ENCODE measurements at places on chromosomes 16 and 17.

- no peak for DNase-seq
Observed at GRCh38 chr17:74245145-74245831, 28.7 kb upstream of the DNAI2 start.

- no peak for DNase-seq
Observed at GRCh38 chr16:1940273-1941161, 2.5 kb downstream of the MSRB1 start.

DNA sequence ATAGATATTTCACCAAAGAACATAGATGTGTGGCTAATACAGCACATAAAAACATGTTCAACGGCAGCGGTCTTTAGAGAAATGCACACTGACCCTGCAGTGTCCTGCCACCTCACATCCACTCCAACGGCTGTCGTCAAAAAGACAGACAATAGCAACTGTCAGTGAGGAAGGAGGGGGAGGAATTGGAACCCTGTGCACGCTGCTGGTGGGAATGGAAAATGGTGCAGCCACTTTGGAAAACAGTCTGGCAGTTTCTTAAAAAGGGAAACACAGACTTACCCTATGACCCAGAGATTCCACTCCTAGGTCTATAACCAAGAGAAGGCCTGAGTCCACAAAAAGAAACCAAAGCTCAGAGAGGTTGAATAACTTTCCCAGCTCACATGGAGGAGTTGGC lies 7.7 kb downstream of the CEP295NL start:
- DNase-seq = no peak

- no peak for DNase-seq
Observed at GRCh38 chr17:40320756-40321523, 12.0 kb downstream of the RARA start.

- DNase-seq = no peak
Observed at GRCh38 chr17:32998887-32999228, 7.2 kb downstream of the SPACA3 start.

- no peak for DNase-seq
Observed at GRCh38 chr17:55661256-55661758, 61.4 kb downstream of the TMEM100 start.

- DNase-seq = no peak
Observed at GRCh38 chr17:37278247-37278894, 97.4 kb upstream of the C17orf78 start.

- DNase-seq = no peak
Observed at GRCh38 chr17:6800422-6801027, 24.5 kb downstream of the FBXO39 start.

GRCh38 chr16:69727916-69728270 lies 1.5 kb upstream of the NQO1 start:
- no peak for DNase-seq

DNA sequence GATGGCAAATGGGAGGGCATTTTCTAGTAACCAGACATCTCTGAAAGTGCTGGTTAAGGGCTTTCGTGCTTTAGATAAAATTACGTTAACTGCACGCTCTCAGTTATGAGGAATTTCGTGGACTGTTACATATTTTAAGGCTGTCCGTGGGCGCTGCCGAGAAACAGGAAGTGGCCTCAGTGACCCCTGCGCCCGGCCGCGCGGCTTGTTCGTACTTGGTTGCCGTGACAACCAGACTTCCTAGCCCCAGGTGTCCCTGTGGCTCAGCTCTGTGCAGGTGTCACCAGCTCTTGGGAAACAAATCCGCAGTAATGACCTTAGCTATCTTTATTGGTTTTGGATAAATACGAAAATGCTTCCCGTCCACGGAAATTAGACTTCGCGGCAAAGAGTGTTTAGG lies 52.7 kb downstream of the LMF1 start:
- no peak for DNase-seq

- no peak for DNase-seq
Observed at GRCh38 chr16:70254965-70255286, 3.2 kb upstream of the EXOSC6 start.

Data from non-pigmented ciliary epithelial cell (primary cell).